ENCODE measurements at places on chromosomes 13 and 19. TPM values are rescaled to one million over a fixed set of nuclear protein-coding genes. Genes with fewer than 3 reads are reported as not detected.

The ZNF728 gene
- under 0.01 TPM for total RNA-seq

The ZNF486 gene
- total RNA-seq = 3.7 TPM

The C19orf85 gene
- total RNA-seq = not detected

The CACNG6 gene
- total RNA-seq = 0.83 TPM

The KIRREL2 gene
- not detected for total RNA-seq

The PSG4 gene
- not detected for total RNA-seq

The CASP14 gene
- total RNA-seq = not detected

The MYCBP2 gene
- total RNA-seq = 55.3 TPM

The KIR3DL1 gene
- total RNA-seq = not detected

The MTRF1 gene
- total RNA-seq = 8.4 TPM

The OVOL3 gene
- total RNA-seq = not detected

The TMPRSS9 gene
- not detected for total RNA-seq

The FLT1 gene
- 10.1 TPM for total RNA-seq

The ZNF468 gene
- 30.0 TPM for total RNA-seq

The PDX1 gene
- not detected for total RNA-seq

All from smooth muscle cell of bladder (primary cell).